ENCODE measurements at places on chromosomes 2 and 18. TPM values are rescaled to one million over a fixed set of nuclear protein-coding genes. Genes with fewer than 3 reads are reported as not detected.

DNA sequence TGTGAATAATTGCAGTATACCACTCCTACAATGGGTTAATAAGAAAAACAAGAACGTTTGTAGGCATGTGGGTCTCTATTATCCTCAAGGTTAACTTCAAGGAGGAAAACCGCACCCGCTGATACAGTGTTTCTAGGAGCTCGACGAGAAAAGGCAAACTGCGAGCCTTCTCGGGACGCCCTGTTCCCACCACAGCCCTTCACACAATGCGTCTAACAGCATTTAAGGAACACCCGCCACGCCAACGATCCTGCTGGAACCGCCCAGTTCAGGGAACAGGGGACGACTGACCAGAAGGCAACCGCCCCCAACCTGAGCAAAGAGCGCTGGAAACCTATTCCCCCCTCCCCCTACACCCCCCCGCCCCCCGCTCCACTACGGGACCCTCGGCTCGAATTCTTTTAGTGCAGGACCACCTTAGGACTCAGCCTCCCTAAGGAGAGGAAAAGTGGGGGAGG, 710 bp upstream of the TMSB10 start:
- peak; percentile 90 for DNase-seq

- DNase-seq: no peak
Observed at GRCh38 chr2:21270708-21271122, 146.9 kb downstream of the TDRD15 start.

DNA sequence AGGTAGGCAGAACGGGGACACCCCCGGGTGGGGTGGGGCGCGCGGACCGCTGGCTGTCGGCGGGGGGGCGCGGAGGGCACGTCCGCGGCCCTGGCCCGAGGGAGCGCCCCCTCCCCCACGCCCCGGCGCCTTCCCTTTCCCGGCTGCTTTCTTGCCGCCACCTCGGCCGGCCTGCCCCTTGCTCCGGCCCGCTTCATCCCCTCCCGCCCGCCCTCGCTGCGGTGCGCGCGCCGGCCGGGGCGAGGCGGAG, 443 bp downstream of the VAPA start:
- DNase-seq: no peak

DNA sequence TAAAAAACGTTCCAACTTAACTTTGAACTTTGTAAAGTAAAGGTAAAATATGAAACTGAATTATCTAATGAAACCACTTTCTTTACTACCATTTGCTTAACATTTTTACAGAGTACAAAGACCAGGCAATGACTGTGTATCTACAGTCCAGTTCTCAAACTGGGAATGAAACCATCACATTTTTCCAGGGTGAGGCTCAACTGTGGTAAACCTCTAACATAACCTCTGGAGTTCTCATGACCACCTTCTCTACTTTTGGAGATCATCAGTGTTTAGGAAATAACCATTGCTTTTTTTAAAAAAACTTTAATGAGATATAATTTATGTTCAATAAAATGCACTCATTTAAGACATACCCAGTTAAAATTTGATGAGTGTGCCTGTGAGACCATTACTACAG, 223.5 kb downstream of the RNF152 start:
- DNase-seq: no peak

PLCL1 gene
- total RNA-seq: 2.2 TPM

Data from stomach (tissue), 19 donors.